Mammary epithelial cell (primary cell): ENCODE measurements at places on chromosomes 2 and 18. TPM values are rescaled to one million over a fixed set of nuclear protein-coding genes. Genes with fewer than 3 reads are reported as not detected.
A peak's percentile ranks its signal among the peaks of the same experiment; 100 is the strongest.

- no peak for DNase-seq
These were observed 52.1 kb downstream of the MTCL1 start for GRCh38 chr18:8757396-8757997.

The SERPINB3 gene
- total RNA-seq = 12.7 TPM

- DNase-seq = no peak
These were observed 21.3 kb downstream of the ITGA6 start for GRCh38 chr2:172448544-172449267.

- no peak for DNase-seq
These were observed 37.7 kb downstream of the TGFA start for GRCh38 chr2:70515938-70516337.

The CHRND gene
- not detected in 2 replicates for total RNA-seq

DNA sequence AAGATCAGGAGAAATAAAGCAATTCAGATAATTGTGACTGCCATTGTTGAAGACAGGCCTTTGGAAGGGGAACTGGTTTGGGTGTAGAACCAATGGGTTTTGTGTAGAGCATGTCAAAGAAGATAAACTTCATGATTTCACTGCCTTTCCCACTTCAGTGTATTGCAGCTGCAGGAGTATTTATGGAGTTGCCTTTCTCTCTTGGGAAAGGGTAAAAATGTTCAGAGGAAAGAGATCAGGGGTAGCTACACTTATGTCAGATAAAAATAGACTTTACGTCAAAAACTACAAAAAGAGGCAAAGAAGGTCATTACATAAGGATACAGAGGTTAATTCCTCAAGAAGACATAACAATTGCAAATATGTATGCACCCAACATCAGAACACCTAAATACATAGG, 249.4 kb downstream of the PLCL1 start:
- DNase-seq = no peak

The MC5R gene
- total RNA-seq = not detected in 2 replicates

The FAM110C gene
- 31.2 and 46.9 TPM in 2 replicates for total RNA-seq

The FLACC1 gene
- 0.33 TPM for total RNA-seq

- peak; percentile 30 for DNase-seq
These were observed 60.1 kb upstream of the GLI2 start for GRCh38 chr2:120675460-120676130.

The ANTXR1 gene
- total RNA-seq = 40.1 and 41.3 TPM in 2 replicates

The CD207 gene
- not detected for total RNA-seq

- DNase-seq = no peak
These were observed 65.3 kb downstream of the TNS1 start for GRCh38 chr2:217937446-217937845.

- no peak for DNase-seq
These were observed 311.2 kb upstream of the CRIM1 start for GRCh38 chr2:36044411-36044810.

DNA sequence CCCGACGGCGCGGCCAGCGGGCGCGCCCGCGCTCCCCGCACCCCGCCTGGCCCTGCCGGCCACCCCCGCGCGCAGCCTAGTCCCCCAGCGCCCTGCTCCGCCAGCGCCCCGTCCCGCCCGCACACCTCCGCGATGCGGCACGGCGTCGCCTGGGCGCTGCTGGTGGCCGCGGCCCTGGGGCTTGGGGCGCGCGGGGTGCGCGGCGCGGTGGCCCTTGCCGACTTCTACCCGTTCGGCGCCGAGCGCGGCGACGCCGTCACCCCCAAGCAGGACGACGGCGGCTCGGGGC, 232 bp downstream of the SNED1 start:
- DNase-seq = no peak

- DNase-seq = no peak
These were observed 152.8 kb upstream of the VRK2 start for GRCh38 chr2:57893786-57894185.

DNA sequence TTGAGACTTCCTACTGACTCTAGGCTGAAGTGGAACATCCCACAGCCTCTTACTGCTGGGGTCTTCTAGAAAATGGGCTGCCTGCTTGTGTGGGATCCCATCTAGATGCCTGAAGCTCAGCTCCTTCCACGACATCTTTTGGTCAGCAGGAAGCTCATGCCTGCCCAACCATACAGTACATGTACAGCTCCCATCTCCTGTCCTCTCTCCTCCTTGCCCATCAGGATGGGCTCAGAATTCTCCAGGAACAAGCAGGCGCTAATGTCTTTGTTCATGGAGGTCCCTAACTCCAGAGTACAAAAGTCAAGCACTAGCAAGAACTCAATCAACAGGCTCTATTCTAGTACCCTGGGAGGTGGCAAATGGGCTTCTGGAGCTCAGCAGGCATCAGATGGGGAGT, 31.7 kb upstream of the GPR17 start:
- DNase-seq = no peak

DNA sequence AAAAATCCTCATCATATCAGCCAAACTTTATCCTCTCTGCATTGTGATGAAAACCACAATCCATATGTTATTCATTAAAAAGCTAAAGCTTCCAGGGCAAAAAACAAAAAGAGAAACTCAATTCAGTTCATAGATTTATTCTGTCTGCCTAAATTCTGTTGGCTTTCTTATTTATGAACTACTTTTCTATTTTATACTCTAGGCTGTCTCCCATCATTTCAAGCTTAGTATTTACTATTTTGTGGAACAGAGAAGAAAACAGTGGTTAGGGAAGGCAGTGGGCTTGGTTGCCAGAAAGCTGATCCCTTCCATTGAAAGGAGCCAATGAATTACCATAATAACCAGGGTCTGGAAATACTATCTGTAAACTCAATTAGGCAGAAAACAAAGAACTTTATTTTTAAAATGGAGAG, 71.8 kb downstream of the RAPH1 start:
- DNase-seq = no peak

DNA sequence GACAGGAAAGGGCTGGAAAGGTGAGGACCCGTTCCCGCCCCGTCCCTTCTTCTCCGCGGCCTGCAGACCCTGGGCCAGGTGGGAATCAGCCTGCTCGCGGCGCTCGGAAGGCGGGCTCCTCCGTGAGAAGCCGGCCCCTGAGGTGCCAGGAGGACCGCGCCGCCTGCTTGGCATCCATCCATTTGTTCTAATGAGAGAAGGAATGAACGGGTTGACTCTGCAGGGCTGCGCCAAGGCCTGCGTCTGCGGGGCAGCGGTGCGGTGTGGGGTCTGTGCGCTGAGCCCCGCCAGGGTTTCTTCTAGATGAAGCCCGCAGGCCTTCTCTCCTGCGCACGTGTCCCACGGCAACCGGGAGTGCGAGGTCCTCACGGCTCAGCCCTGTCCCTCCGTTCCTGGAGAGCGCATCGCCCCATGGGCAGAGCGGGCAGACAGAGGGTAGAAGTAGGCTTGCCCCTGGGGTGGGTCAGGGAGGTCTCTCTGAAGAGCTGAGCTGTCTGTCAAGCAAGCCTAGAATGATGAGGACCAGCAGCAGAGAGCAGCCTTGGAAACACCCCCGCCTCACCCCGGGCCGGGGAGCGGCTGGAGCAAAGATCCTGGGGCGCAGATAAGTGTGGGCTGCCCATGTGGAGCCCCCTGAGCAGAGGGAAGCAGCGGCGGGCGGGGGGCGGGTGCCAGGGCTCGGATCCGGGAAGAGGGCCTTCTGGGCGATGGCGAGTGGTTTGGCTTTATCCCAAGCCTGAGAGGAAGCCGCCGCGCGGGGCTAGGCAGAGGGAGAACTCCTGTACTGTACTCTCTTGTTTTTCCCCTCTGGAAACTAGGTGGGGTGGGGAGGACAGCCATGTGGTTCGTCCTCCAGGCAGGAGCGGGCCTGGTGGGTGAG, 27.9 kb upstream of the HS6ST1 start:
- no peak for DNase-seq

GRCh38 chr2:233098618-233099017, 38.5 kb downstream of the INPP5D start:
- DNase-seq = no peak

The CMPK2 gene
- total RNA-seq = 0.50 TPM

DNA sequence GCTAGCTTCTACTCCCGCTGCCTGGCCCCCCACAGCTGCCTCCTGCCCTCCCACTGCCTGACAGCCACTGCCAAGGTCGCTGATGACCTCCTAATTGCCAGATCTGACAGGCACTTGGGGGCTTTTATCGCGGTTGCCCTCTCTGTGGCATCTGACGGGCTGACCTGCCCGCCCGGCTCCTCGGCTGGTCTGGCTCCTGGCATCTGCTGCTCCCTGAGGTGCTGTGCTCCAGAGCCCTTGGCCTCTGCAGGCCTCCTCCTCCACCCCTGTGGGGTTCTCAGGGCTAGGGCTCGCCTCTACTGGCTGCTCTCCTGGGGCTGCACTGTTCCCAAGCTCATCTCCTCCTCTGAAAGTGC, 43.1 kb downstream of the INHBB start:
- DNase-seq = no peak

- no peak for DNase-seq
These were observed 42.8 kb downstream of the CCDC68 start for GRCh38 chr18:54916507-54916906.

- DNase-seq = no peak
These were observed 4.0 kb upstream of the SMYD5 start for GRCh38 chr2:73210019-73210418.

GRCh38 chr2:189576396-189576795, 4.2 kb downstream of the SLC40A1 start:
- no peak for DNase-seq

- peak; percentile 86 for DNase-seq
These were observed 34.9 kb upstream of the DYNC1I2 start for GRCh38 chr2:171652416-171652785.

- DNase-seq = no peak
These were observed 7.3 kb downstream of the GREB1 start for GRCh38 chr2:11540996-11541692.

DNA sequence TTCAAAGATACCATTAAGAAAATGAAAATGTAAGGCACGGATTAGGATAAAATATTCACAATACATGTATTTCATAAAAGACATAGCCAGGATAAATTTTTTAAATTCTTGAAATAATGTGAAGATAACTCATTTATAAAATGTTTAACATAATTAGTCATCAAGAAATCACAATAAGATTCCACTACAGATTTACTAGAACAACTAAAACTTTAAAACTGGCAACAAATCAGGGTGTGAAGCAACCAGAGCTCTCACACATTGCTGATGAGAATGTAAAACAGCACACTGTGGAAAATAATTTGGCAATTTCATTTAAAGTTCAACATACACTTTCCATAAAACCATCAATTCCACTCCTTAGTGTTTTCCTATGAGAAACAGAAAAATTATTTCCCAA, 89.6 kb upstream of the UBE2E3 start:
- no peak for DNase-seq

GRCh38 chr2:156459720-156460119, 23.5 kb downstream of the GPD2 start:
- no peak for DNase-seq

DNA sequence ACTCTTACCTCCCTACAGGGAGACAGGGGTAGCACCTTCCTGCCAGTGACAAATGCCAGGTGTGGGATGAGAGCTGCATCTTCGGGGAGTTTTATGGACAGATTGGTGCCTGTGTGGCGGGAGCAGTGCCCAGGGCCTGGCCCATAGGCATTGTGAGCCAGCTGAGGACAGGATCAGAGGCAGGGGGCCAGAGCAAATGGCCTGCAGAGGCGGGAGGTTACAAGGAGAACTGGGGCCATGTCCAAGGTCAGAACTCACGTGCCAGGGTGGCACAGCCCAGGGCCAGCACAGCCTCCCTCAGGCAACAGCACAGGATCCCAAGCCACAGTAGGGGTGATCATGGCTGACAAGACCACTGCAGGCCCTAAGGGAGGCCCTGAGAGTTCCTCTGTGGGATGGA, 40.2 kb upstream of the MCFD2 start:
- DNase-seq = no peak

The DYNAP gene
- not detected for total RNA-seq

- DNase-seq = no peak
These were observed 171.2 kb downstream of the TCF4 start for GRCh38 chr18:55416791-55417190.

DNA sequence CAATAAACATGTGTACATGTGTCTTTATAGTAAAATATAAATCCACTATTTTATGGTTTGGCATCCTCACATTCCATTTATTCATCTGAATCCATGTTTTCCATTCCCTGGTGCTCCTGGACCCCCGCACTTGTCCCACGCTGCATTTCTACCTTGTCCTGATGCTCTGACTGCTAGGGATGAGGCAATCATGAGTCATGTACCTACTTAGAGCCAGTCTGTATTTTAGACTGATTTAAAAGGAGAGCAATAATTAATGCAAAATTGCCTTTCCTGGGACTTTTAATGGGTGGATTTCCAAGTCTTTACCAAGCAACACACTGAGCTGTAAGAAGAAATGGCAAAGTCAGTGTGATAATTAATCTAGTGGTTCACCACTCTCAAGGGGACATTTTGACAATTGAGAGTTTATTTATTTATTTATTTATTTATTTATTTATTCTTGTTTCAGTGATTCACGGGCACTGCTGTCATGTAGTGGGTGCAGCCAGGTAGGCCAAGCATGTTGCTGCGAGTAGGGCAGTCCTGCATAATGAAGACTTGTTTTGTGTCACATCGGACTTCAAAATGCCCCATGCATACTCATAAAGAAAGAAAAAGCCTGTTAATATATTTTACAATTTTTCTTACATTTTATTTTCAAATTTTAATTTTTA, 419.3 kb upstream of the VWC2L start:
- peak; percentile 6 for DNase-seq

DNA sequence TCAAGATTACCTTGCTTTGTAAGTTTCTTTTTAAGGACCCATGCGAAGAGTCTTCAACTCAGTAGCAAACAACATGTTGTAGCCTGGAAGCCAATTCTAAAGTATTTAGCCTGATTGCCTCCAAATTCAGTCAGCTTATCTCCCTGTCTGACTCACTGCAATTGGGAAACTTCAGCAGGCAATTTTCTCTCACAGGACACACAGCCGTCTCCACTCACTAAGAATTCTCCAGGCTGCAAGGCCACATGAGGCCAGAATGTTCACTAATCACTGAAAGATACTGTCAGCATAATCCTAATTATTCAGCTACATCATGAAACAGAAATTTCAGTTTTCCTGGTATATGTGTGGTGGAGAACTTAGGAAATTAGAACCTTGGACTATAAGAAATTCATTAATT, 78.1 kb upstream of the PDE1A start:
- DNase-seq = peak; percentile 14

DNA sequence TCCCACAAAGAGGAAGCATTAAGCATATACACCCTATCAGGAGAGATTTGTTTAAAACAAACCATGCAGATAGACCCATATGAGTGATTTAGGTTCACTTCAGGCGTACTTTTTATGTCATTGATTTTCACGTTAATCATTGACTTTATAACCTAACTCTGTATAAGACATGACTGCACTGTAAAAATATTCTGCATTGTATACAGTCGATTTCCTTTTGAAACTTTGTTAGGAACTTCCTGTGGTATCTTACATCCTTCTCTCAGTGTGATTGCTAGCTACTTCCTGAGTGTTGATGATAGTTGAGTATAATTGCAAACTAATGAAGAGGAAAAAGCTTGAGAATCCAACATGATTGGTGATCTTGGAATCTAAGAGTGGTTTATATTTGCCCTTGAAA, 69.4 kb downstream of the XIRP2 start:
- no peak for DNase-seq

DNA sequence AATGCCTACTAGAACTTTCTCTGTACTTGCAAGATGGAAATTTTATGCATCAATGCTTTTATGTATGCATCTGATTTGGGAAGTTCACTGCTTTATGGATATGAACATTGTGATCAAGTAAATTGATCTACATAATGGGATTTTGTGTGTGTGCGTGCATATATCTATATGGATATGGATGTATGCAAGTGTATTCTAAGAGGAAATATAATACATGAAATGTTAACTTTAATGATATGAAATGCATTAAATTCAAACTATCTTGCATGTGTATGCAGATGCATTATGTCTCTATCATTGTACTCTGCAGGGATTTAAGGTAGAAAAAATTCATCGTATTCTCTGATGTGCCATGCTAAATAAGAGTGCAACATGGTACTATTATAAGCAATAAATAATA, 1855.4 kb upstream of the PIK3C3 start:
- no peak for DNase-seq
